ENCODE measurements at places on chromosomes 7 and 10. TPM values are rescaled to one million over a fixed set of nuclear protein-coding genes. Genes with fewer than 3 reads are reported as not detected.

SYT15 gene
- 0.17 TPM for total RNA-seq

CC2D2B gene
- 0.07 TPM for total RNA-seq

SFMBT2 gene
- total RNA-seq: 0.86 TPM

GPR37 gene
- total RNA-seq: 1.5 TPM

CDNF gene
- 2.6 TPM for total RNA-seq

FFAR4 gene
- not detected for total RNA-seq
